ENCODE measurements at places on chromosomes 1 and 21.

GRCh38 chr1:96721053-96721415 is 550 bp upstream of the PTBP2 start:
- DNase-seq: no peak

GRCh38 chr1:61320575-61320974 is 238.2 kb downstream of the NFIA start:
- DNase-seq: no peak

DNA sequence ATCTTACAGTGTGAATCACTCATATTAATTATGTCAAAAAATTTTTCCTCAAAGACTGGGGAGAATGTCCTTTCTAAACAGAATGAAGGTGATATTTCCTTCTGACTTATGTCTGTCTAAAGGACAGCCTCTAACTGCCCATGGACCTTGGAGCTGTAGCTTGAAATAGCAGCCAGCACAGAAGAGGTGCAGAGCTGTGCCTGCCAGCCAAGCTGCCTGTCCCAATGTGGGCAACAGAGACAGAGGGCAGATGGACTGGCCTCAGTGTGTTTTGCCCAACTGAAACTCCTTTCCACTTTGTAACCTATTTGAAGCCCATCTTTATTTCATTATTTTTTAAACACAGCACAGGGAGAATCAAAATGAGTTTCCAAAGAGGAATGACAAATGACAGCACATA is 97.6 kb upstream of the DYNLT5 start:
- no peak for DNase-seq

- DNase-seq: no peak
Observed at GRCh38 chr21:43925609-43926008, 60.6 kb downstream of the AGPAT3 start.

- peak; percentile 70 for DNase-seq
Observed at GRCh38 chr1:22111620-22112019, 31.3 kb downstream of the WNT4 start.

DNA sequence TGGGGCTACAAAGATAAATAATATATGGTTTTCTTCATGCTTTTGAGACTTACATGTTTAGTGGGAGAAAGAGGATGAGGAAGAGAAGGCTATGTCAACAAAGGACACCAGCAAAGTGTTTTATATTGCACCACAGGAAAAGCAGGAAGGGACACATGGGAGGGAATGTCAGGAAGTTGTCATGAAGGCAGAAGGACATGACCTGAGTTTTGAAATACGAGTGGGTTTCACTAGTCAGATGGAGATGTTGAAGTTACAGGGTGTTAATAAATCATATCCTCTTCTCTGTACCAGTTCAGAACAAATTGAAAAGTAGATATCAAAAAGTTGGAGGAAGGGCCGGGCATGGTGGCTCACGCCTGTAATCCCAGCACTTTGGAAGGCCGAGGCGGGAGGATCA is 18.2 kb upstream of the AGO1 start:
- DNase-seq: no peak

Data from fibroblast of lung (primary cell).